ENCODE measurements at places on chromosomes 16 and 17.

DNA sequence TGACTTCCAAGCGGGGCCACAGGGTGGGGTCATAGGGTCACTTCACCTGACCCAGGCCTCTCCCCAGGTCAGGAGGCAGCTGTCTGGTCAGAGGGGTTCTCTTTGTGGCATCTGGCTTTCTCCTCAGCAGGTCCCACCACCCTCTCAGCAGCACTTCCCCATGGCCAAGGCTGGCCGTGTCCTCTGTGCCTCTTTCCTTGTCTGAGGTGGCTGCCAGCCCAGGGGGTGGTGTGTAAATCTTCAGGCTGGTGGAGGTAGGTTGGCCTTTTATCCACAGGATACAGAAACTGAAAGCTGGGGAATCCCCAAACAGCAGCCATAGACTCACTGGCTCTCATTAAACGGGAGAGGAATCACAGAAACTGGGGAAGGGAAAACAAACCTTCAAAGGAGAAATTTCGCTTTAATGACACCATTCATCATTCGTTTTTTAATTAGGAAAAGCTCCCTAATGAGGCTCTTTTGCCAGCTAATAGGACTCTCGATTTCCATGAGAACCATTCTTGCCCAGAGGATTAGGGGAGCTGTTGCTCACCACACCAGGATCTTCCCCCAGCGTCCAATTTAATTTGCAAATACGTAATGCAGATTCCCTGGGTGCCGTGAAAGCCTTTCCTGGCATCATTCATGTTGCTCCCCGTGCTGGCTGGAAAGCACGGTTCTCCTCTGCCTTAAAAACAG, 18.0 kb downstream of the C17orf75 start:
- no peak for DNase-seq

DNA sequence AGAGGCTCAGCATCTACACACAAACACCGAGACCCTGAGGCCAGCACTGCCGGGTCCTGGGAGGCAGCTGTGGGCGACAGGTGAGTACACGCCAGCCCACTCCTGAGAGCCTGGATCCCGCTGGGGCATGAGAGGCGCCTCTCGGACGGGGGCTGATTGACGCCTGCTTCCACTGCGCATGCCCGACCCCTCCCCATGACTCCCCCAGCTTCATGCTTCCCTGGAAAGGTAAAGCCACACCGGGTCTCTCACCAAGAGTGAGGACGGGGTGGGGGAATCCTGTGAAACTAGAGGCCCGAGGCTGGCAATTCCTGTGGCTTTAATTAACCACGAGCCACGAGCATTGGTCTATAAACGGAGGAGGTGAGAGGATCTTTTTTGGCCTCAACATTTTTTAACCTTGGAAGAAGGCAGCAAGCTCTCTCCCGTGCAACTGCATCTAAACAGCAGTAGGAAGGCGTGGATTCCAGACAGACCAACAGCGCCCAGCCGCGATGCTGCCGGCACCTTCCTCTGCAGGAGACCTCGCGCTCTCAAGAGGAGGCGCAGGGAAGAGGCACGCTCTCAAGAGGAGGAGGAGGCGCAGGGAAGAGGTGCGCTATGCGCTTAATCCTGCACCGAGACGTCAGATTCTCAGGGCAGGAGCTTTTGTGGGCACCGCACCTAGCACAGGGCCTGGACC, 71.8 kb upstream of the METRNL start:
- no peak for DNase-seq

DNA sequence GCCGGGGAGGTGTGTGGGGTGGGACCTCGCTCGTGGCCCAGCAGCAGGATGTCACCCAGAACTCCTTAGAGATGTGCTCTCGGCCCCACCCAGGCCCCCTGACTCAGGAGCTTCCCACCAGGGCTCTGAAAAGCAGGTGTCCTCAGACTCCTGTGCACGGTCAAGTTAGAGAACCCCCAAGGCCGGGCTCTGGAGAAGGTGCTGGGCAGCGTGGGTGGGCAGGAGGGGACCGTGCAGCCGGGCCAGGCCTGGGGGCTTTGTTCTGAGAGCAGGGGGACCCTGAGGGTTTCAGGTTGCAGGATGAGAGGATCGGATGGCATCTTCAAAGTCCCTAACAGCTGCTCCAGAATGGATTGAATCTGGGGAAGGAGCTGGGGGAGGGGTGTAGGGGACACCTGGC, 164.4 kb upstream of the CIBAR2 start:
- DNase-seq, result no peak

DNA sequence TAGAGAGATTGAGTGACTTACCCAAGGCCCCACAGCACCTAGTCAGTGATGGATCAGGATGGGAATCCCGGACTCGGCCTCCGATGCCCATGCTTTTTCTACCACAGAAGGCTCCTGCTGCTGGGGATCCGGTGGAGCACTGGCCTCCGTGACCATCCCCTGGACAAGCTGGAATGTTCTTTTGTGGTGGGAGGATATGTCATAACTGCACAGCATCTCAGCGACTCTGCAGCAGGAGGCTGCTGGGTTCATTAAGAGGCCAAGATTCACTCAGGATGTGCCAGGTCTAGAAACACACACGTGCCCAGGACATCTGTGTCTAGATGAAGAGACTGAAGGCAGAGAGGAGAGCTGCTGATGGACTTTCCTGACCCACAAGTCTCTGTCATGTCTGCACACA, 34.7 kb upstream of the NGFR start:
- DNase-seq, result no peak

DNA sequence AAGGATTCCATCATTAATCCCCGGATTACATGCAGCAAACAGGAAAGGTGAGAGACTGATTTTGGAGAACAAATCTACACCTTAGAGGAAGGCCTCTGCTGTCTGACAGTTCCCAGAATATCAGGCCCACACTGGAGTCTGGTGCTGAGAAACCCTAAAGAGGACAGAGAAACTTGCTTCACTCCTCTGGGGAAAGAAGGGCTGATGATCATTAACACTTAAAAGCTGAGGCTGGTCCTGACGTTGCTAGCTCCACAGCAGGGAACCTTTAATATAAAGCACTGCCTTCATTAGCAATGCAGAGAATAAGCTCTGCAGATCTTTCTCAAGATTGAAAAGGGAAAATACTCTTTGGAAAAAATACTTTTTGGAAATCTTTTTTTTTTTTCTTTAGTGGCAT, 1472.4 kb upstream of the GOT2 start:
- DNase-seq, result no peak

- no peak for DNase-seq
Observed at GRCh38 chr17:19805006-19805405, 56.9 kb upstream of the ALDH3A1 start.

- DNase-seq, result no peak
Observed at GRCh38 chr16:73049091-73049490, 1.2 kb upstream of the ZFHX3 start.

DNA sequence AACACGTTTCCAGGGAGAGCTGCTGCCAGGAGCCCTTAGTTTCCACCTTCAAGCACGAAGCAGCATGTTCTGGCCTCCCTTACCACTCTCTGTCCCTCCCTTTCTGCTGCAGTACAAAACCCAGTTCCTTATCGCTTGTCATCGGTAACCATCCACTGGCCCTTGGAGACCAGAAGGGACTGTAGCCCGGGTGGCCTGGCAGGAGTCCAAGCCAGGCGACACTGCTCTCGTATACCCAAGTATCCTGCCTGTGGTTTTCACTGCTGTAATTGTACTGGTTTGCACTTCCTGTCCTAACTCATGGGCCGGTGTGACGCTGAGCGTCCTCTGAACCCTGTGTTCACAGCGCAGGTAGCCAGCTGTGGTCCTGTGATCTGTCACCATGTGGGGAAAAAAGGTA, 81.1 kb downstream of the MAF start:
- no peak for DNase-seq

- no peak for DNase-seq
Observed at GRCh38 chr17:4610162-4610561, 25.8 kb downstream of the SMTNL2 start.

DNA sequence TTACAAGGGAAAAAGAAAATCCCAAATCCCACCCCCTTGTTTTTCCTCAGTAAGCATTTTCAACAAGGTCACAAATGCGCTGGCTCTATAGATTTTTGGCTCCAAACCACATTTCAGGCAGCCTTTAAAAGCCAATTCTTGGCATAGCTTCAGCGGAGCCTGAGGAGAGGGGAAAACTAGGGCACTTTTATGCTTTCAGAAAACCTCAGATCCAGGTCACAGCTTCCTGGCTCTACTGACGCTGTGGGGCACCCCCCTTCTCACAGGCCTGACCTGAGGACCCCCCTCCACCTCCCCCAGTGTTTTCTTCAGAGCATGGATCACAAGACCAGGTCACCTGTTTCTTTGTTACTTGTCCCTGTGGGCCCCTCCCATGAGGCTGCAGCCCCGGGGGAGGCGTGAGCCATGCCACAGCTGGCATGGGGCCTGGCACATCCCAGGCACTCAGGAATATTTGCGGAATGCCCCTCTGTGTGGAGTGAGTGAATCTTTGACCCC, 30.1 kb upstream of the MTSS2 start:
- DNase-seq, result no peak

DNA sequence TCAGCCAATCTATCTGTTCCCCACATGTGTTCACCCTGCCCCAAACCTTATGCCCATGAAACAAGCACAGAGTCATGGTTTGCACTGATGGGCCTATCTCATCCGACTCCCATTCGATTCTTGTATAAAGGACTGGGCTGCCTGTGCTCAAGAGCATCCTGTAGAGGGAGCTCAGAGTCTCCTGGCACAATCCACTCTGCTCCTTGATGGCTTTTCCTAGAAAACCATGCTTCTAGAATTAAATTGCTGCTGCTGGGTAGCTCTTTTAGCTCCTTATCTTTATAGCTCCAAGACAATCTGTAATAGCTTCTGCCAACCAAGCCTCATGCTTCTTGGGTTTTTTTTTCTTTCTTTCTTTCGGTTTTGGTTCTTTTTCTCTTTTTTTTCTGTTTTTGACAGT, 9.7 kb downstream of the ZNF19 start:
- DNase-seq, result no peak

DNA sequence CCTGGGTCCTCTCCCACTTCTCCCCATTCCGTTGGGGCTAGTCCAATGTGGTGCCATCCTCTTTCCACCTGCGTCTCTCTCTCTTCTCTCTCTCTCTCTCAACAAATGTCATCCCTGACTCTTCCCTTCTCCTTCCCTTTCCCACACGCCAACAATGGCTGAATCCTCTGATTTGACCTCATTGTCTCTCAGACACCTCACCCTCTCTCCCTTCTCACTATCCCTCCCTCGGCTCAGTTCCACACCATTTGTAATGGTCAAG, 628 bp upstream of the ZNF18 start:
- DNase-seq, result no peak

- DNase-seq, result no peak
Observed at GRCh38 chr16:9441012-9441411, 349.6 kb downstream of the HAPSTR1 start.

GRCh38 chr17:77957235-77957856, 1.2 kb upstream of the TNRC6C start:
- DNase-seq, result no peak
